Natural killer cell treated with Interleukin-12 subunit alpha and Interleukin-12 subunit beta and Interleukin-15 and Interleukin-18, amount 100 ng/mL, for 72 hours (primary cell): ENCODE measurements at places on chromosomes 1 and 21. TPM values are rescaled to one million over a fixed set of nuclear protein-coding genes. Genes with fewer than 3 reads are reported as not detected.
A peak's percentile ranks its signal among the peaks of the same experiment; 100 is the strongest.

GRCh38 chr21:17854745-17855144, 35.6 kb upstream of the C21orf91 start:
- H3K36me3 ChIP-seq, result no peaks in the 10 kb centered on the region
- H3K4me3 ChIP-seq, result no peak overlapping the region
- peaks cover 11% of the 10 kb centered on the region for H3K4me1 ChIP-seq

DNA sequence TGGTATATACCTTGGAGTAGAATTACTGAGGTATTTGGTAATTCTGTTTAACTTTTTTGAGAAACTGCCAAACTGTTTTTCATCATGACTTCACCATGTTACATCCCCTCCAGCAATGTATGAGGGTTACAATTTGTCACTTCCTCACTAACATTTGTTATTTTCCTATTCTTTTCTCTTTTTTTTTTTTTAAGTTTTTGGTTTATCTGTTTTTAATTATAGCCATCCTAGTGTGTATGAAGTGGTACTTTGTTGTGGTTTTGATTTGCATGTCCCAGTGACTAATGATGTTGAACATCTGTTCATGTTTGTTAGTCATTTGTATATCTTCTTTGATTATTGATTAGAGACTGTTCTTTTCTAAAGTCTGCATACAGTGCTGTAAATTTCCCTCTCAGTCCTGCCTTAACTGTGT, 147.3 kb downstream of the HS2ST1 start:
- peaks cover 4% of the 10 kb centered on the region for H3K36me3 ChIP-seq
- peak overlapping the region; percentile 12 for H3K27ac ChIP-seq
- H3K4me3 ChIP-seq, result no peak overlapping the region
- peaks cover 12% of the 10 kb centered on the region for H3K4me1 ChIP-seq
- DNase-seq, result no peak

GRCh38 chr1:55255901-55256300, 40.7 kb upstream of the USP24 start:
- H3K27me3 ChIP-seq, result no peaks in the 10 kb centered on the region
- H3K36me3 ChIP-seq, result no peaks in the 10 kb centered on the region
- no peak overlapping the region for H3K27ac ChIP-seq

DNA sequence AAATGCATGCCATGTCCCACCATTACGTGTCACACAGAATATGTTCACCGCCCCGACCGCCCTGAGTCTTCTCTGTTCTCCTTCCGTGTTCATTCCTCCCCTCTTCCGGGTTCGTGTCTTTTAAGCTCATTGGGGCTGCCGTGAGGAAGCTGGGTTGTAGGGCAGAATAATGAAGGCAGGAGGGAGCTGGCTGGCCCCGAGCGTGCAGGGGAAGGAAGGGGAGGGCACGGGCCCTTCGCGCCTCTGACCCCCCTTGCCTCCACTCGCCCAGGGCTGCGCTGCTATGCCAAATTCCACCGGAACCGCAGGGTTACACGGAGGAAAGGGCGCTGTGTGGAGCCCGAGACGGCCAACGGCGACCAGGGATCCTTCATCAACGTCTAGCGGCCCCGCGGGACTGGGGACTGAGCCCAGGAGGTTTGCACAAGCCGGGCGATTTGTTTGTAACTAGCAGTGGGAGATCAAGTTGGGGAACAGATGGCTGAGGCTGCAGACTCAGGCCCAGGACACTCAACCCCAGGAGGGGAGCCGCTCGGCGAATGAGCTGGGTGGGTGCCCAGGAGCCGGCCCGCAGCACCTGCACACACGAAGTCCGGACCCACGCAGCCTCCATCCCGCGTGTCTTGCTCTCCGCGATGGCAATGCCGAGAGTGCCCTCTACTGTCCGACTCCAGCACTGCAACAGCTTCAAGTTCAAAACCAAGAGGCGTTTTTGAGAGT, 16.5 kb upstream of the AGTRAP start:
- H3K27ac ChIP-seq, result peak overlapping the region; percentile 94
- H3K36me3 ChIP-seq, result no peaks in the 10 kb centered on the region
- H3K4me1 ChIP-seq, result peaks cover 22% of the 10 kb centered on the region
- peak; percentile 84 for DNase-seq

DNA sequence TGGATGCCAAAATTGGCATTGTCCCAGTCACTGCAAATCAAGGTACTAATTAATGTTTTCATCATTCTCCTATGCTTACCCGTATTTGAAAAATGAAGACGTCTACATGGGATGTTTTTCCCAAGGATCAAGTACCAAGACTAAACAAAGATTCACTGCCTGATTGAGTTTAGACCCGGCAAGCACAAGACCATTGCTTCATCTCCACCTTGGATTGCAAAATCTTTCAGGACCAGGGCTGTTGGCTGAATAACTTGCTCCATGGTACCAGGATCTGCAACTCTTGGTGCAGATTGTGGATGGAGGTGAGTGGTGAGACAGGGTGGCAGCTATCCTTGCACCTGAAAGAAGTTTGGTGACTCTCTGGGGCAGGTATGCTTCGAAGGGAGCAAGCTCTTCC, 122.5 kb upstream of the ETS2 start:
- H3K4me3 ChIP-seq, result no peak overlapping the region
- H3K27ac ChIP-seq, result no peak overlapping the region
- peaks cover 9% of the 10 kb centered on the region for H3K4me1 ChIP-seq
- H3K36me3 ChIP-seq, result no peaks in the 10 kb centered on the region
- no peak for DNase-seq

DNA sequence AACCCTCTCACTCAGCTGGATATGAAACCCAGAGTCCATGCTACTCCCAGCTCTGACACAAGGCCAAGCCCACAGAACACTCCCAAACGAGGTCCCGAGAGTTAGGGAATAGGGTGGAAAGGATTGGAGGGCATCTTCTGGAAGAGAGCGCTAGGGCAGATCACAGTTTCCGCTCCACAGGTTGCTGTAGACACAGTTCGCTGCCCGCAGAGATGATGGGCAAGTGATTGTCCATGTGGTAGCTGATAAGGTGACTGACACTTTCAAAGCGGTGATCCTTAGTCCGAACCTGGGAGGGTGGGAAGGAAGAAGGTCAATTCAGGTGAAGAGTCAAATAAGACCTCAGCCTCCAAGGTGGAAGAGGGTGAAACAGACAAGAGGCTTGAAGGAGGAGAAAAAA, 2.1 kb upstream of the PYGO2 start:
- peak overlapping the region; percentile 31 for H3K27ac ChIP-seq
- H3K36me3 ChIP-seq, result peaks cover 6% of the 10 kb centered on the region
- no peak for DNase-seq
- H3K4me1 ChIP-seq, result peaks cover 29% of the 10 kb centered on the region
- H3K4me3 ChIP-seq, result no peak overlapping the region

- H3K27ac ChIP-seq, result no peak overlapping the region
- H3K4me3 ChIP-seq, result peak overlapping the region; percentile 52
- peaks cover 29% of the 10 kb centered on the region for H3K4me1 ChIP-seq
- peaks cover 5% of the 10 kb centered on the region for H3K36me3 ChIP-seq
- no peak for DNase-seq
Measured at GRCh38 chr1:3787745-3788605, 8.3 kb downstream of the LRRC47 start.

- H3K27ac ChIP-seq, result no peak overlapping the region
- no peak overlapping the region for H3K4me3 ChIP-seq
- DNase-seq, result no peak
- peaks cover 6% of the 10 kb centered on the region for H3K4me1 ChIP-seq
Measured at GRCh38 chr1:36174713-36175112, 18.8 kb downstream of the MAP7D1 start.

RPL11 gene
- 560 TPM for total RNA-seq

DNA sequence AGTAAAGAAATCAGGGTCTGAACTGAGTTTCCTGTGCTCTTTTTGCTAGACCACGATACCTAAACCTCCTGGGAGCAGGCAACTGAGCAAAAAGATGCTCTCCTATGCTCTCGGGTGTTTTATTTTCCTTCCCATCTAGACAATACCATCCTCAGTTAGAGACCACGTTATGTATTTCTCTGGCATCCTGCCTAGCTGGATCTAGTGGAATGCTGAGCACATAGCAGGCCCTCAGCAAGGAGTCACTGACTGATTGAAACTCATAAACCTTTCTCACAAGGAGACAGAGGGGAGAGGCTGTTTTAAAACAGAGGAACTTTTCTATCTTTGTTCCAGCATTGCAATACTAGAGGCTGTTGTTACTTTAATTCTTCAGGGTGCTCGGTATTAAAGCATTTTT, 168.0 kb downstream of the CYYR1 start:
- H3K27me3 ChIP-seq, result no peaks in the 10 kb centered on the region
- peaks cover 18% of the 10 kb centered on the region for H3K4me1 ChIP-seq
- H3K36me3 ChIP-seq, result peaks cover 4% of the 10 kb centered on the region
- no peak for DNase-seq
- peak overlapping the region; percentile 16 for H3K27ac ChIP-seq
- peak overlapping the region; percentile 66 for H3K4me3 ChIP-seq

AADACL3 gene
- not detected for total RNA-seq

GRCh38 chr1:9792156-9793042, 31.4 kb downstream of the CLSTN1 start:
- DNase-seq, result no peak
- peaks cover 40% of the 10 kb centered on the region for H3K4me1 ChIP-seq
- H3K36me3 ChIP-seq, result no peaks in the 10 kb centered on the region

DNA sequence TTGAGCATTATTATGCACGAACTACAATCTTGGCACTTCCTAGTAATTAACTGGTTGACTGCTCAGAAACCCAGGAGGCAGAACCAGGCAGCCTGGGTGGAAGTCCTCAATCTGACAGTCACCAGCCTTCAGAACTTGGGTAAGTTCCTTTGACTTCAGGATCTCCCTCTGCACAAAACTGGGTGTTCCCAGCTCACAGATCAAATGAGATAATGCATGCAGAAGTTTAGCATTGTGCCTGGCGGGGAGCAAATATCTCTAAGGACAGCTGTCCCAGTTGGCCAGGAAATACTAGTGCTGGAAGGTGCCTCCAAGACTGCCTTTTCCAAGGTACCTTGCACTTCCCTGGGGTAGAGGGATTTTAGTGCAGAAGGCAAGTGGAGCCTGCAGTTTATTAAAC, 294.8 kb downstream of the PCP4 start:
- no peak for DNase-seq
- H3K4me1 ChIP-seq, result no peaks in the 10 kb centered on the region
- H3K27me3 ChIP-seq, result no peaks in the 10 kb centered on the region
- H3K27ac ChIP-seq, result no peak overlapping the region
- no peak overlapping the region for H3K4me3 ChIP-seq
- no peaks in the 10 kb centered on the region for H3K36me3 ChIP-seq

RNU1-1 gene
- 1,591 TPM for total RNA-seq

MGST3 gene
- total RNA-seq, result 19.5 TPM

- no peak for DNase-seq
- no peak overlapping the region for H3K27ac ChIP-seq
- peaks cover 12% of the 10 kb centered on the region for H3K4me1 ChIP-seq
Measured at GRCh38 chr1:231699784-231700183, 73.2 kb downstream of the DISC1 start.

GRCh38 chr1:30856260-30856790, 52.2 kb downstream of the SDC3 start:
- H3K4me3 ChIP-seq, result no peak overlapping the region
- DNase-seq, result no peak
- H3K4me1 ChIP-seq, result peaks cover 3% of the 10 kb centered on the region

DNA sequence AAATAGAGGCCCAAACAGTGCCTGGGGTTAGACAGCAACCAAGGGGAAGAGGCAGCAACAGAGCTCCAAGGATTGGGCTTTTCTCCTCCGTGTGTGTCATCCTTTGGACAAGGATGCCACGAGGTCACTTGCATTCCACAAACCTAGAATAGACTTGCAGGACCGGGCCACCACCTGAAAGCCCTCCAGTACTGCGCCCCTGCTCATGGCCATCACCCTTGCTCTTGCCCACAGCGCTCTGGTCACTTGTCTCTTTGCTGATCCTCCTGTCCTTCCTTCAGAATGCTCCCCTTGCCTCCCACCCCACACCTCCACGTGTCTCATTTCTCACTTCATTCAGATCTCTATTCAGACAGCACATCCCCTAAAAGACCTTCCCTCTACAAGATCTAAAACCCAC, 247.4 kb downstream of the MATN1 start:
- no peaks in the 10 kb centered on the region for H3K4me1 ChIP-seq
- no peak overlapping the region for H3K4me3 ChIP-seq
- no peak overlapping the region for H3K27ac ChIP-seq
- DNase-seq, result no peak
- peaks cover 15% of the 10 kb centered on the region for H3K27me3 ChIP-seq
